ENCODE measurements at places on chromosomes 11 and 22.

- peak; percentile 71 for DNase-seq
Measured at GRCh38 chr11:3950996-3951660, 95.7 kb downstream of the STIM1 start.

DNA sequence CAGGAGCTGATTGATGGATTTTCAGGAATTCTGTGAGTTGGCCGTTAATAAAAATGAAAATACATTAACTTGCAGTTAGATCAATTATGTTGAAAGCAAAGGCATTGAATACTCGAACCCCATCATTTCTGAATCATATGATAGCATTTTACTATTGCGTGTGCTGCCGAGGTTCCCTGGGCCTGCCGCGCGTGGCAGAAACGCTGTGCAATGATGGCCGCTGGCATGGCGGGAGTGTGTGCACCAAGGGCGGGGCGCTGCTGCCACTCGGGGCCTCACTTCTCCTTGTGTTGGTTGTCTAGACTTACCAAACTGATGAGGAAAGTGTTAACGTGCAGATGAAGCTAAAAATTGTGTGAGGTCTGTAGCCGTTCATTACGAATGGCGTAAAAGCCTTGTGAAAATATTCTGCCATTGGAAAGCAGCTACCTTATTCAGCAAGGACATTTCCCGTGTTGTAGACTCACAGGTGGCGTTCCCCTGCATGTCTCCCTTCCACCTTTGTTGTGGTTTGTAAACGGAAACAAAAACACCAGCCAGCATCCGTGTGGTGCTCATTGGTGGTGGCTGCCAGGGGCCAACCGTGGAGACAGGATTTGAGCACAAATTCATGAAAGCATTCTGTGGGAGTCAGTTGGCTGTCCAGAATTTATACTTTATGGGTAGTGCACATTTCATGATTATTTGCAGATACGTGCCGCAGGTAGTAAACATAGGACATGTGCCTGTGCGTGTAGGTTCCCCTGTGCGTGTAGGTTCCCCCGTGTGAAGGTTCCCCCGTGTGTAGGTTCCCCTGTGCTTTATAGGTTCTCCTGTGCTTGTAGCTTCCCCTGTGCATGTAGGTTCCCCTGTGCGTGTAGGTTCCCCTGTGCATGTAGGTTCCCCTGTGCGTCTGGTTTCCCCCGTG is 5.9 kb upstream of the GRAMD4 start:
- no peak for DNase-seq

DNA sequence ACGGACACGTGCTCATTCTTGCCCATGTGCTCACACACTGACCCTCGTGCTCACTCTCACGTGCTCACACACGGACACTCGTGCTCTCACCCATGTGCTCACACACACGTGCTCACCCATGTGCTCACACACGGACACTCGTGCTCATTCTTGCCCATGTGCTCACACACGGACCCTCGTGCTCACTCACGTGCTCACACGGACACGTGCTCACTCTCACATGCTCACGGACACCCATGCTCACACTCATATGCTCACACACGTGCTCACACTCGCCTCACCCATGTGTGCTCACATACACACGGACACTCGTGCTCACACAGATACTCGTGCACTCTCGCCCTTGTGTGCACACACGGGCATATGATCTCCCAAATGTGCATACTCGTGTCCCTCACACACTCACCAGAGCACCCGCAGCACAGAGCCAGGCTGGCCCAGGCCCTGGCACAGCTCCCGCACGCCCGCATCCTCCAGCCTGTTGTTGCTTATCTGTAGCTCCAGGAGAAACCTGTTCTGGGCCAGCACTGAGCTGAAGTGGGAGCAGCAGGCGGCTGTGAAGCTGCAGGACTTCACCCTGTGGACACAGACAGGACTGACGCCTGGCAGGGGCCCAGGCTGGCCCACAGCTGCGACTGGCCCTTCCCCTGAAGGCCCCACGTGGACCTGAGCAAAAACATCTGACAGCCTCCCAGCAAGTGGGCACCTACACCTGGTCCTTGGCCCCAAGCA is 9.3 kb downstream of the RNH1 start:
- DNase-seq = no peak

DNA sequence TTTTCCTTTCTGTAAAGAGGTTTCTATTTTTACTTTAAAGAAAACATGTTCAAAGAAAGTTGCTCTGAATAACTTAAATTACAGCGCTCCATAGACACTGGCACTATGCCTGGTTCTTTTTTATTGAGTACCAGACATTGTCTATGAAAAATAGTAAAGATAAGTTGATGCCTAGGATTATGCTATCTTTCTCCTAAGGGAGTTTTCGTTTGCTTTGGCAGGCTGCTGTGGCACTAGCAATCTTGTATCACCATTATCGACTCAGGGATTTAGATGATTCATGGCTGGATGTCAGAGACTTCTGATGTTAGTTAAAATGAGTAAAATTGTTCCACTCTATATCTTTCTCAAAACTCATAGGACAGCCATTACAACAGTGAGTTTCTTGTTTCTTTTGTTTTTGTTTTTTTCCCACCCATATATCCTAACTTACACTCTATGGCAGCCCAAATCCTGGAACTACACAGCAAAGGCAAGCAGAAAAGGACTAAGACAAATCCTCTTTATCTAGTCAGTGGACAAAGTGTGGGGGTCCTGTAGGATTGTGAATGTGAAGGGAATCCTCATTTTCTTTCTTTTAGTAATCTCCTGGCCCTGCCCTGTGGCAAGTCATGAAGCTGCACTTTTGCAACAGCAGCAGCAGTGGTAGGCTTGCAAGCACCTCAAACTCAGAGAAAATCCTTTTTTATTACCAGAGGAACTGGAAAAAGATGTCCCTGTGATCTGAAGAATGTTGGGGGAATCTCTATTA is 20.7 kb downstream of the SLN start:
- DNase-seq = no peak

GRCh38 chr11:105489446-105489845 is 120.4 kb upstream of the GRIA4 start:
- DNase-seq = peak; percentile 56

- DNase-seq = no peak
Measured at GRCh38 chr11:63814383-63814736, 1.1 kb downstream of the SPINDOC start.

DNA sequence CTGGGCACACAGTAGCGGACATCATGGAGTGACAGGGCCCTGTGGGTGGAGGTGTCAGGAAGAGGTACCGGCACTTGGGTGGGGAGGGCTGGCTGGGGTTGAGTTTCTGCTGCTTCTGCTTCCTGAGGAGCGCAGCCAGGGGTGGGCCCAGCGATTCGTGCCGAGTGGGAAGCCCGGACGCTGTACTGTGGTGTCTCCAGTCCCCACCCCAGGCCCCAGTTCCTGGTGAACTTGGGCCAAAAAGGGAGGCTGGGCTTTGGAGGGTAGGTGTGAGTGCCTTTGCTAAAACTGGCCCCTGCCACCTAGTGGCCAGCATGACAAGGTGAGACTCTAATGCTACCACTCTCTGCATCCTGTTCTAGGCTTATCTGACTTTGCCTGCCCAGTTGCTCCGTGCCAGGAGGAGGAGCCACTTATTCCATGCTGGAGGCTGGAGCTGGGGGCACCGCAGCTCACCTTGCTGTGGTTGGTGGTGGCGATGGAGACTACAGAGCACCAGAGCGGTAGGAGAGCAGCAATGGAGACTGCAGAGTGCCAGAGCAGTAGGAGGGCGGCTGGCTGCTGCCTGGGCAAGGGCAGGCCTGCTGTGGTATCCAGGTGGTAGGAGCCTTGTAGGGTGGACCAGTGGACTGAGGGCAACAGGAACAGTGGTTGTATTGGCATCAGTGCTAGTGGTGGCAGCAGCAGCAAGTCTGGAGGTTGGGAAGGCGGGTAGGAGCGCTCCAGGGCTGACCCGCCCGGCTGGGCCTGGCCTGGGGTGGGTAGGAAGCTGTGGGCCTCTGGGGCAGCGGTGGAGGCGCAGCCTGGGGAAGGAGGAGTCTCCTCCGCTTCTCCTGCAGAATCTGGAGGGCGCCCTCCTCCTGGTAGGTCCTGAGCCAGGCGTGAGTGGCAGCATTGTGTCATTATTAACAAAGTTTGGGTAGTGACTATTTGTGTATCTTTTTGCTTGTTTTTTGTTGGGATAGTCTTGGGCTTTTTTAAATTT is 2.2 kb upstream of the RFPL2 start:
- no peak for DNase-seq

GRCh38 chr22:24363243-24363642 is 64.2 kb upstream of the ADORA2A start:
- no peak for DNase-seq

DNA sequence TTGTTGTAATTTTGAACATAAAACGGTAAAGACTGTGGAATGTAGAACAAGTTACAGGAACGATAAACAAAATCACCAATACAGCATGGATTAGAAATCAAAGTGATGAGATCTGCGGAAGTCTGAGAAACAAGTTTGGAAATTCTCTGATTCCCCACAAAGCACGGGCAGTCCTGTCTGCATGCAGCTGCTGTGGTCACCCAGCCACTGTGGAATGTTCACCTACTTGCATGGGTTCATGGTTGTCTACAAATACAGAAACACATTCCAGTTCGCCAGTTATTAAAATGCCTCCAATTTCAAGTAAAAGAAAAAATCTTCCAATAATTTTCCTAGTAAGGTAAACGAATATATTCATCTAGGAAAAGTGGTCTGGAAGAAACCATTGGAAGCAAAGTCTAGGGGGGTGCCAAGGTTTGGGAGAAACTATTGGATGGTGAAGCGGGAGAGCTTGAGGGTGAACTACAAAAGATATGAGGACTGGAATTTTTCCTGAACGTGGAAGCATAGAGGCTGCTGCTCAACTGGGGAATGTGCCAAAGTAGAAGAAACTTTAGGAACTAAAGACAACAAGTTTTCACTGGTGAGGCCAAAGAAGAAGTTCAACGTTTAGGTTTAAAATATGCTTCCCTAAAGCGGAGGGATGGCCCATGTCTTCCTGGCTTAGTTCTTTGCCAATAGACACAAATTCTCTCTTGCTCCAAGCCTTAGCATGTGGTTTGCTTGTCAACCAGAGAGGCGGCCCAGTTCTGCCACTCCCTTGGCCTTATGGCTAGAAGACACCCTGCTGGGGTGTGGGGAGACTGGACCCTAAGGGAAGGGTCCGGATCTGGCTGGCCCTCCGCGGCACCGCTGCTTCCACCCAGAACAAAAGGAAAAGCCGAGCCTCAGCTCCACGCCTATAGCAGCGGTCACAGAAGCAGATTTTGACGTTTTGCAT is 70.2 kb downstream of the CTTN start:
- DNase-seq = no peak

DNA sequence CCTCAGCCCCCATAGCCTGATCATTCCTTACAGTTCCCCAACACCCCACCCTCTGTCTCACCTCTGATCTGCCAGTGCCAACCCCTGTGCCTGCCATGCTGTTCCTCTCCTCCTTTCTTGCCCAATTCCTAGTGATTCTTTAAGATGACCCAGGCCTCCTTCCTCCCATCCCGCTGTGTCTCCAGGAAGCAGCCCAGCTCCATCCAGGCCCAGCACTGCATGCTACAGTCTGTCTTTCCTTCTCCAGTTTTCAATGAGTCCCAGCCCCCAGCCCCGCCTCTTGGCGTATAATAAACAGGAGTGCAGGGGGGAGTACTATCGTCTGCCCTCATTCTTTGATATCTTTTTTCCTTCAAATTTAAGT is 12.3 kb downstream of the LTBP3 start:
- no peak for DNase-seq

All from neuronal stem cell (in vitro differentiated cells).